ENCODE measurements at places on chromosomes 6 and 20.

GRCh38 chr6:100347901-100348550 is 116.7 kb downstream of the SIM1 start:
- no peak for DNase-seq

DNA sequence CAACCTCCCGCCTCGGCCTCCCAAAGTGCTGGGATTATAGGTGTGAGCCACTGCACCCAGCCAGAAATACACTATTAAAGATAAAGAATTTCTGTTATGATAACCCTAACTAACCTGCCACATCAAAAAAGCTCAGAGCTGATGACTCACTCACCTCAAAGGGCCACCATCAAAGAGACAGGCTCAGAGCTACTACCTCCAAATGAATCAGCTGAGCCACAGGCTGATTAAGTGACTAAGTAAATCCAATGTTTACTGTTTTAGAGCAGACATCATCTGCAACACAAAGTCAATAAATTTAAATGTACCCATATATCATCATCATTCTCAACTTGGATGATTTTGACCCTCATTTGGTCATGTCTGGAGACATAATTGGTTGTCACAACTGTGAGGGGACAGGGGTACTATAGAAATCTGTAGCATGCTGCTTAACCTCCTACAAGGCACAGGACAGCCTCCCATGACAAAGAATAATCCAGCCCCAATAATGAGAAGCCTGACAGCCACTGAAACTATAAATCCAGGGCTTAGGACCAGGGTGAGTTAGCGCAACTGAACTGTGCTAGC is 106.5 kb downstream of the ATP9A start:
- DNase-seq = peak; percentile 63

DNA sequence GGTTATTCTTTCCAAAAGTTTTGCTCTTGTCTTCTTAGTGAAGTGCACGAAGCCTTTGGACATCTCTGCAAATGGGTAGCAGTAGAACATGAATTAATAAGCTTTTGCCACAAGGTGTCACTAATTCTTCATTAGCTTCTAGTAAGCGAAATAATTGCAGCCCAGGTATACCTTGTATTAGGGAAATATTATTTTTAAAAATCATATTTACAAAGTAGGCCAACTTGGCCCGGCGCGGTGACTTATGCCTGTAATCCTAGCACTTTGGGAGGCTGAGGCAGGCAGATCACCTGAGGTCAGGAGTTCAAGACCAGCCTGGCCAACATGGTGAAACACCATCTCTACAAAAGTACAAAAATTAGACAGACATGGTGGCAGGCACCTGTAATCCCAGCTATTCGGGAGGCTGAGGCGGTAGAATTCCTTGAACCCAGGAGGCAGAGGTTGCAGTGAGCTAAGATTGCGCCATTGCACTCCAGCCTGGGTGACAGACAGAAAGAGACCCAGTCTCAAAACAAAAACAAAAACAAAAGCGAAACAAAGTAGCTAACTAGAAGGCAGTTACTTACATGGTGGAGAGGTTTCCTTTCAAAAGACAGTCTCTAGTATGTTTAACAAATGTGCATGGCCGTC is 8.8 kb upstream of the RSPH3 start:
- DNase-seq = peak; percentile 73

DNA sequence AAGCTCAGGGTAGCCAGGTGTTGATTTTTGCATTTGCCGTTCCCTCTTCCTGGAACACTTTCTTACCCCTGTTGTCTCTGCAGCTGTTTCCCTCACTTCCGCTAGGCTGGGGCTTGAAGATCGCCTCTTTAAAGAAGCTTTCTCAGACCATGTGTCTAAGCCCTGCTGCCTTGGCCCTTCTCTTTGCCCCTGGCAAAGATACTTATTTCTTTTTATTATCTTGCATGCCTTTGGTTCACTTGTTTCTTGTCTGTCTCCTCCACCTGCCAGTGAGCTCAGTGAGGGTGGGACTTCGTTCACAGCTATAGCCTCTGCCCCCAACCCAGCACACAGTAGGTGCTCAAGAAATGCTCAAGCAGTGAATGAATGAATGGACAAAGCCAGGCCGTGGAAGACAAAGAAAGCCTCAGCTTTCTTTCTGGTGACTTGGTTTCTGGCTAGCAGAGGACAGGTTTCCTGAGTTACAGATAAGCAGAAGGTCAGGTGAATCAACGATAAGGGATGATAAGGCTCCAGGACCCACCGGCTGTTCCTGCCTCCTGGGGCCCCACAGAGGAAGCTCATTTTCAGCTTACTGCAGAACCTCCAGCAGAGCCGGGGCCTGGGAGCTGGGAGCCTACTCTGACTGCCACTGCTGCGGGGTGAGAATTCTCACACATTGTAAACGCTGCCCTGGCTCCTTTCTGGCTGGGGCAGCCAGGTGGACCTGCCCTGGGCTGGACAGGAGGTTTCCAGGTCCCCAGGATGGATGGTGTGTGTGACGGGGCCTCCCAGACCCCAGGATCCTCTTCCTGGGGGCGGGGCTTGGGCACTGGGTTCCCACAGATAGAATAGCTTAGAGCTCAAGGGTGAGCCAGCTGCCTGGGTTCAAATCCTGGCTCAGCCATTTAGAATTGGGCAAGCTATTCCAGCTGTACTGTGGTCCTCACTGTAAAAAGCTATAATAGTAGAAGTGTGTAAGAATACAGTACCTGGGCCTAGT is 29.8 kb downstream of the SNAI1 start:
- DNase-seq = no peak

GRCh38 chr20:4840801-4841200 is 119.1 kb downstream of the PRND start:
- DNase-seq = no peak

DNA sequence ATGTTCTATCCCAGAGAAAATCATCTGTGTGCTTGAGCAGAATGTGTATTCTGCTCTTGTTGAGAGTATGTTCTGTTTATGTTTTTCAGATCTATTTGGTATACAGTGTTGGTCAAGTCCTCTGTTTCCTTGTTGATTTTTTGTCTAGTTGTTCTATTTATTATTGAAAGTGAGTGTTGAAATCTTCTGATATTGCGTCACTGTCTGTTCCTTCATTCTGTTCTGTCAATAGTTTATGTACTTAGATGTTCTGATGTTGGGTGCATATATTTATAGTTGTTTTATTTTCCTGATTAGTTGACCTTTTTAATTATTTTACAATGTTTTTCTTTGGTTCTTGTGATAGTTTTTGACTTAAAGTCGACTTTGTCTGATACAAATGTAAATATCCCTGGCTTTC is 458.7 kb upstream of the HSF2 start:
- no peak for DNase-seq

DNA sequence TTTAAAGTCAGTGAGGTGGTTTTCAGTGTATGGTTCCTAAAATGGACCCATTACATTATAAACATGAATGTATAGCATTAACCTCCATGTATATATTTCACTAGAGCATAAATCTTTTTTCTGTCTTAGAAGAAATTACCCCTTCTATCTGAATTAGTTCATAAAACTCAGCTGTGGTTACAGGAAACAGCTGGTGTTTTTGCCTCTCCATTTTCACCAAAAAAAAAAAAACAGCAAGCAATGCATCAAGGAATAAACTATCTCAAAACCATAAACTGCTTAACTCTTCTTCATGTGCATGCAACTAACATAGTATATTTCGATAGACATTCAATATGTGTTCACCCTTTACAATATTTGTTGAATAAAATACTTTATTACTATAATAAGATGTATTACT is 40.2 kb downstream of the MOXD1 start:
- DNase-seq = no peak

DNA sequence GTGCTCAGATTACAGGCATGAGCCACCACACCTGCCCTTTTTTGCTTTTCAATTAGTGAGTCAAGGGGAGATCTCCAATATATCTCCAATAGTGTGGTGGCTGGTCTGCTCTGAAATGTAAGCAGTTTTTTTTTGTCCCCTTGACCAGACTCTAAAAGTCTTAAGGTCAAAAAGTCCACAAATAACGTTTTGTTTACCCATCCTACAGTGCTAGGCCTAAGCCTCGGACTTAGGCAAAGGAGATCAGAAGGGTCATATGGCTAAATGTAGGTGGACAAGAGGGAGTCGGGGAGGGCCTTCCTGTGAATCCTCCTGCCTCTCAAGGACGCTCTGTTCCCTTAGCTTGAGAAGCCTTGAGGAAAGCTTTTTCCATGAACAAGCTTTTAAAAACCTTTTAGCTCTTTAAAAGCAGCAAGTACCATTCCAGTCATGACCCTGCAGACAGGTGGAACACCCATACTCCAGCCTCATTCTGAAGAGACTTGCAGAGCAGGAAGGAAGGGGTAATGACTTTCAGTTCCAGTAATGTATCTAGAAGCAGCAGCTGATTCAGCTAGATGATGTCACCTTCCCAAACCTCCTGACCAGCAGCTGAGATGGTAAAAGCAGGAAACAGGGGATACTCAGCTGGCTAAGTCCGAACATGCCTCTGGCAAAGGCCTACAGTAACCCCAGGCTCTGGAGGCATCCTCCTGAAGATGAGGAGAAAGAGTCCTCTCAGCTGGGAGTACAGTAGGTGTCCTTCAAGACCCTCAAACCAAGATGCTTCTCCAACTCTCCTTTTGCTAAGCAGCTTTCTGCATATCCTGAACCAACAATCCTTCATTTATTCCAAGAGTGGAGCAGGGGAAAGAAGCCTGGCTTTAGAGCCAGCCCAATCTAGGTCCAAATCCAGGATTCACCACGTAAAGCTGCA is 23.6 kb downstream of the BCL2L1 start:
- no peak for DNase-seq

DNA sequence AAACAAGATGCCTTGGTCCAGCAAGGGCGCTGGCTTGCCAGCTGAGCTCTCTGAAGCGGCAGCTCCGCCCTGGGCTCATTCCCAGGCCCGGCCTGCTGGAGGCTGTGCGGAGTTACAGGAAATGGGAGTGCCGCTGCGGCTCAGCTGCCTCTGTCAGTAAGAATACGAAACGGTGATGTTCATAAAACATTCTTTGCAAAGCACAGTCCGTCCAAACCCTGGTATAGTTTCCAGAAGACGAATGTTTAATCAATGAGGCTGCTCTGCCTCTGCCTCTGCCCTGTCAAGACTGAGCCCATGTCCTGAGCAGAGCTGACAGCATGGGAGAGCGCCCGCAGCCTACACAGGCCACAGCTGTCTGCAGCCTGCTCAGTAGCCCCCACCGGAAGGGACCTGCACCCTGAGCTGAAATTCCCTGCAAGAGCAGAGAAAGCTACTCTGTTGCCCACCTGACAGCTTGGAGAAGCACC is 153.3 kb upstream of the SNX9 start:
- no peak for DNase-seq

DNA sequence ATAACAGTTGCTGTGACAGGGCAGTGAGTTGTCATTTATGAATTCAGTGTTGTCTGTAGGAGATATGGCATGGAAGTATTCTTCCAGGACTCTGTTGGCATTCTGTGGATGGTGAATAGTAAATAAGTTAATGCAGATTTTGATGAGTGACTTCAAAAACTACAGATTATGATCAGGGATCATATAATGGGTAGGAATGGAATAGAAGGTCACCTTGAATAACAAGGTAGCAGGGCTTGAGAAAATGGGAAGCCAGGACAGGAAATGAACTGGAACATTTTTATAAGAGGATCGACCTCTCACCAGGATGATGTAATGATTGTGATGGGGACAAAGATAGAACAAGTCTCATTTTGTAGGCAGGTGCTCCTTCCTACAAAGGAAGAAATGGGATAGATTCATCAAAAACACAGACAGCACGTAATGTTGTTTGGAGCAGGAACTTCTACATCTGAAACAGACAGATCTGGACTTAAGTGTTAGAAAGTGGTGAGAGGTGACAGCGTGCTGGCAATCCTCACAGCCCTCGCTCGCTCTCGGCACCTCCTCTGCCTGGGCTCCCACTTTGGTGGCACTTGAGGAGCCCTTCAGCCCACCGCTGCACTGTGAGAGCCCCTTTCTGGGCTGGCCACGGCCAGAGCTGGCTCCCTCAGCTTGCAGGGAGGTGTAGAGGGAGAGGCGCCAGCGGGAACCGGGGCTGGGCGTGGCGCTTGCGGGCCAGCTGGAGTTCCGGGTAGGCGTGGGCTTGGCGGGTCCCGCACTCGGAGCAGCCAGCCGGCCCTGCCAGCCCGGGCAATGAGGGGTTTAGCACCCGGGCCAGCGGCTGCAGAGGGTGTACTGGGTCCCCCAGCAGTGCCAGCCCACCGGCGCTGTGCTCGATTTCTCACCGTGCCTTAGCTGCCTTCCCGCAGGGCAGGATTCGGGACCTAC is 30.8 kb upstream of the SSR1 start:
- no peak for DNase-seq

DNA sequence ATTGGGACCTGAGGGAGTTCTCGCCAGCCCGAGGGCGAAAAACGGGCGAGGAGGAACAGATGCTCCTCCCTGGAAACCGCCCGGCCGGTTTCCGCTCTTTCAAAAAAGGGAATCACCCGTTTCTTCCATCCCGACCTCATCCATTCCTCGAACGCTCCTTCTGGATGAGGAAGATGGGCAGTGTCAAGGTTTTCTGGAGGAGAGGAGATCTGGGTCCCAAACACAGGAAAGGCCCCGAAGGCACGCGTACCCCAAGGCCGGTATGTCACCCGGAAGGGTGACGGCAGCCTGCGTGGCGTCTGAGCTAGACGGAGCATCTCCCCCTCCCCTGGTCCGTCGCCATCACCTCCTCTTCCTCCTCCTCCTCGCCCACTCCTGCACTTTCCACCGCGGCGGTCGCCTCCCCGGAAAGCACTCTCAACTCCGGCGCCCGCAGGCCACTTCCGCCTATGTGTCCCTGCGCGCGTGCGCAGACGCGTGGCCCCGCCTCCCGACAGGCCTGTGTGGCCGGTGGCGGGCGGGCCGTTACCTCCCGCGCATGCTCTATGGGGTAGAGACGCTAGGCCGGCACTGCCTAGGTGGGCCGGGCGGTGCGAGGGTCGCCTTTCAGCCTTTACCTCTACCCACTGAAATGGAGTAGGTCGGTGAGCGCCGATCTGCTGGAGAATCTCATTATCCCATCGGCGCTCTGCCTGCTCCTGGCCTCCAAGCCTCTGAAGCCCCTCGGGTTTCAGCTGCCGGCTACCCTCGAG is at the start of gene SLC35B3:
Gene SLC35B3 (minus strand): TSS at position 453 of the 752 bp plus-strand sequence.
- DNase-seq = peak; percentile 98

DNA sequence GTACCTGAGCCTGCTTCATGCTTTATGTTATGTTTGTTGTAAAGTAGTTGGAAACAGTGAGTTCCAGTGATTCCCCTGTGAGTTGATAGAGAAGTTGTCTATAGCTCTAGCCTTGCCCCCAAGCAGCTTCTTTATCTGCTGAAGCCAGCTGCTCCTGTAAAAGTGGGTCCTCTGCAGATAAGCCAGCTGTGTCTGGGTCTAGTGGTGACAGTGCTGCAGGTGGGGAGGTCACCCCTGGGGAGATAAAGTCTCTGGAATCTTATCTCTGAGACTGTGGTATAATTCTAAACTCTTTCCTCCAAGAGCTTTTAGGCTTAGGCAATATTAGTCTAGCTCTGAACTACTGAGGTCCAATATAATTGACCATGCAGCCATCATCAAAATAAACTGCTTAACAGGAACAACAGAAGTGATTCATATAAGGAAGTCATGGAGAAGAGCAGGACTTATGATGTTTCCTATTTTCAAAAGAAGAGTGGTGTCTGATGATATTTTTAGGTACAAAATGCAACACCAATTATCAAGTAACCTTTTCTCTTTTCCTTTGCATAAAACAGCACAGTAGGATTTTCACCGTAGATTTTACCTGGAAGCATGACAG is 44.2 kb upstream of the TMEM217 start:
- DNase-seq = no peak

- DNase-seq = no peak
Measured at GRCh38 chr20:62820208-62820961, 3.5 kb downstream of the COL9A3 start.

GRCh38 chr6:143191361-143191760 is 130.7 kb downstream of the AIG1 start:
- DNase-seq = no peak

- DNase-seq = no peak
Measured at GRCh38 chr20:25048519-25048952, 9.4 kb downstream of the ACSS1 start.

All from CD4-positive, alpha-beta T cell treated with Interleukin-15 for 4 hours (primary cell).